ENCODE measurements at places on chromosomes 4 and X.

GRCh38 chr4:128846063-128846462 lies 36.6 kb downstream of the JADE1 start:
- DNase-seq, result peak; percentile 2

GRCh38 chrX:115690511-115691216 lies 129.7 kb downstream of the PLS3 start:
- DNase-seq, result peak; percentile 46

DNA sequence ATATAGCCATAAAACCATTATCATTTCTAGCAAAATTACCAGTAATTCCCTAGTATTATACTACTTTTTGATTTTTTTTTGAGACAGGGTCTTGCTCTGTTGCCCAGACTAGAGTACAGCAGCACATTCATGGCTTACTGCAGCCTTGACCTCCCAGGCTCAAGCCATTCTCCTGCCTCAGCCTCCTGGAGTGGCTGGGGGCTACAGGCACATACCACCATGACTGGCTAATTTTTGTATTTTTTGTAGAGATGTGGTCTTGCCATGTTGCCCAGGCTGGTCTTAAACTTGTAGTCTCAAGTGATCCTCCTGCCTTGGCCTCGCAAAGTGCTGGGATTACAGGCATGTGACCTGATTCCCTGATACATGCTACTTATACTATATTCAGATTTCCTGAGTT lies 13.7 kb downstream of the N4BP2 start:
- DNase-seq, result no peak

GRCh38 chrX:10074241-10074941 lies 82.4 kb upstream of the CLCN4 start:
- no peak for DNase-seq

Measured in NCI-H748 treated with DMSO at 0.1 percent for 48 hours (cell line).